HAP-1 (cell line): ENCODE measurements at places on chromosomes 6 and 20.
A peak's percentile ranks its signal among the peaks of the same experiment; 100 is the strongest.

DNA sequence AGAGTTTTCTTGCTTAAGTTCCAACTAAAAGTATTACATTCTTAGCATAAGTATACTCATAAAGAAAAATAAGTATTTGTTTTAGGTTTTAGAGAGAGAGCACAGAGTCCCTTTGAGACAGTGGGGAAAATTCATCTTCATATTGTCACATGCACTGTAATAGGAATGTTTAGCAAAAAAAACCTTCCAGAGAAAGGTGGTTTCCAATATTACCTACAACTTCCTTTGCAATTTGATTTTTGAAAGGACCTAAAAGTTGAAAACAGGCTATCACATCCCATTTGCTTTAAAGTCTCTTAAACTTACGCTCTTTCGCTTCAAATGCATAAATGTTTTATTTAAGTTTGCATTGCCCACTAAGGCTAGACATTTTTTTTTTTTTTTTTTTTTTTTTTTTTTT lies 86.4 kb downstream of the OPRM1 start:
- DNase-seq, result no peak

GRCh38 chr6:13053006-13053461 lies 275.3 kb downstream of the TBC1D7 start:
- DNase-seq, result no peak

GRCh38 chr6:20918868-20919267 lies 384.6 kb downstream of the CDKAL1 start:
- no peak for DNase-seq

GRCh38 chr6:99613409-99613704 lies 6.7 kb downstream of the PRDM13 start:
- no peak for DNase-seq

DNA sequence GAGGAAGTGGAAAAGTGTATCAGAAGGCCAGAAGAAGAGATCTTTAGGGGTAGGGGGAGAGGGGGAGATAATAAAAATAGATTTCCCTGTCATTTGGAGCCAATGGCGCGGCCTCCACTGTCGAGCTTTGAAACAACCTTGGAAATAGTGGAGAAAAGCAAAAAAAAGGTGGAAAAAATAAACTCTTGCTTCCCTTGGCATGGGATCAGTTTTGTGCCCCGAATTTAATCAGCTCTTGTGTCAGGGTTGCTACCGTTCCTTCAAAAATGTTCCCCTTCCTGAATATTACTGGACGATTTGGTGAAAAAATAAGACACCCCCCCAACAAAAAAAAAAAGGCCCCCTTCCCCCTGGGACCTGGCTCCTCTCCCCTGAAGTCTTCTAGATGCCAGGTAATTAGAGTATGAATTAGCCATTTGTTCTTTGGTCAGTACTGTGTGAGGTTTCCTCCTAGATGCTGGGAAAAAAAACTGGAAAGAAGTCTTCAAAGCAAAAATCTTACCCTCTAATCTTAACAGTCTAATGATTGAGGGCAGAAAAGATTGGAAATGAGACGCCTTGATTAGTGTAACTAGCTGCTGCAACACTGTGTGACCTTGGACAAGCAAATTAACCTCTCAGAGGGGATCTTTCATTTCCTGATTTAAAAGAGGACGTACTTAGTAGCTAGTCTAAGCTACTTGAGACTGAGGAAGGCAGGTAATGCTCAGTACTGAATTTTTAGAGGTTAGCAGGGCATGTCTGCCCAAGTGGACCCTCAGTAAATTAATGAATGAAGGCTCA lies 872 bp upstream of the RBM39 start:
- peak; percentile 72 for DNase-seq

GRCh38 chr6:46743425-46744158 lies 3.1 kb upstream of the ANKRD66 start:
- no peak for DNase-seq

DNA sequence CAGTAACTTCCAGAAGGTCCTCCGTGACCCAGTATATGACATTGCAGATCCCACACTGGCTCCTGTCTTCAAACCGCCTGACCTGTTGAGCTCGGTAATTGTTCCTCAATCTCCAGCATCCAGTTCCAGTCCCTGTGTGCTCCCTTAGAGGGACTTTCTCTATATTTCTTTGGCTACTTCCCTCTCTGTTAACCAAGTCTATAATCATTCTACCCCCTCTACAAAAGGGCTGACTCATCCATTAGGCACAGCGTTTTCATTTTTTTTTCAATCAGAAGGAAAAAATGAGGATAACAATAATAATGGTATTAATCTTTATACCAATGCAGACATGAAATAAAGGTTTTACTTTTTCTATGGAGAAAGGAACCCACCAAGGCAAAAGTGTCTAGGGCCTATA lies 69.3 kb downstream of the FAM229B start:
- DNase-seq, result no peak

GRCh38 chr20:39474879-39475278 lies 512.7 kb downstream of the DHX35 start:
- no peak for DNase-seq
